Lung microvascular endothelial cell (primary cell): ENCODE measurements at places on chromosomes 7 and 10. TPM values are rescaled to one million over a fixed set of nuclear protein-coding genes. Genes with fewer than 3 reads are reported as not detected.

- DNase-seq = peak; percentile 95
These were observed at the start of gene SEMA3C for GRCh38 chr7:80918909-80919721. SEMA3C (minus strand) TSS chr7:80919051; CDS start chr7:80916781, 2,270 bp downstream.

DNA sequence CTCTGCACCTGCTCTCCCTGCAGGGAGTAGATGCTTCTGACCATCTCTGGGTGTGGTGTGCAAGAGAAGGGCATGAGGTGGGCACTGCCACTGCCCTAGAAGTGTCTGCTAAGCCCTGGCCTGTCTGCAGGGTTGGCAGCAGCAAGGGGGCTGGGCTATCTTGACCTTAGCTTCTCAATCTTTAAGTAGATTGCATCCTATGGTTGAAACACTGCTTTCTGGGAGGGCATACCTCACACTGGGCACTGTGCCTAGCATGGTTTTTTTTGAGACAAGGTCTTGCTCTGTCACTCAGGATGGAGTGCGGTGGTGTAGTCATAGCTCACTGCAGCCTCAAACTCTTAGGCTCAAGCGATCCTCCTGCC is 54.9 kb downstream of the CLIP2 start:
- no peak for DNase-seq

FOXI2 gene
- not detected in 2 replicates for total RNA-seq

DNA sequence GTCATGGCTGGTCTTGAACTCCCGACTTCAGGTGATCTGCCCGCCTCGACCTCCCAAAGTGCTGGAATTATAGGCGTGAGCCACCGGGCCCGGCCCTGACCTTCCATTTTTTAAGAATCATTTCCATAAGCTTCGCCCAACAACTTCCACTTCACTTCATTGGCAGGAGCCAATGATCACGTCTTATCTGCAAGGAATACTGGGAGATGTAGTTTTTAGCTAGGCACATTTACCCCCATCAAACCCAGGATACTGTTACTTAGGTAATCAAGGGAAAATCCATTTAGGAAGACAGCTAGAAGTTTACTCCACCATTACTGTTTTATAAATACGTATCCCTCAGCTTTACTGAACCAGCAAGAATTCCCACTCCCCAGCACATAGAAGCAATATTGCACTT is 3.4 kb upstream of the CDK13 start:
- DNase-seq = no peak

MYL10 gene
- total RNA-seq = not detected in 2 replicates

DNA sequence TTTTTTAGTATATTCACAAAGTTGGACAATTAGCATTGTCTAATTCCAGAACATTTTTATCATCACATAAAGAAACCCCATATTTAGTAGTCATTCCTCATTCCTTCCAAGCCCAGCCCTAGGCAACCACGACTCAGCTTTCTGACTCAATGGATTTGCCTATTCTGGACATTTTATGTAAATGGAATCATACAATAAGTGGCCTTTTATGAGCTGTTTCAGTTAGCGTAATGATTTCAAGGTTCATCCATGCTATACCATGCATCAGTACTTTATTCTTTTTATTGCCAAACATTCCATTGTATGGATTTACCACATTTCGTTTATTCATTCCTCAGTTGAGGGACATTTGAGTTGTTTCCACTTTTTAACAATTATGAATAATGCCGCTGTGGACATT is 249.2 kb downstream of the DYNC1I1 start:
- DNase-seq = no peak

GRCh38 chr10:114687459-114687858 is 29.4 kb upstream of the ABLIM1 start:
- DNase-seq = no peak

RARRES2 gene
- 0.22 and 2.8 TPM in 2 replicates for total RNA-seq

- DNase-seq = no peak
These were observed 239.7 kb downstream of the DNAJB9 start for GRCh38 chr7:108809356-108809755.

GHRHR gene
- not detected in 2 replicates for total RNA-seq

- peak; percentile 93 for DNase-seq
These were observed 254.9 kb downstream of the KIAA1217 start for GRCh38 chr10:24463611-24464426.

PPIF gene
- total RNA-seq = 10.9 and 13.1 TPM in 2 replicates
